Fibroblast of lung (primary cell): ENCODE measurements at places on chromosomes 12 and 14.

DNA sequence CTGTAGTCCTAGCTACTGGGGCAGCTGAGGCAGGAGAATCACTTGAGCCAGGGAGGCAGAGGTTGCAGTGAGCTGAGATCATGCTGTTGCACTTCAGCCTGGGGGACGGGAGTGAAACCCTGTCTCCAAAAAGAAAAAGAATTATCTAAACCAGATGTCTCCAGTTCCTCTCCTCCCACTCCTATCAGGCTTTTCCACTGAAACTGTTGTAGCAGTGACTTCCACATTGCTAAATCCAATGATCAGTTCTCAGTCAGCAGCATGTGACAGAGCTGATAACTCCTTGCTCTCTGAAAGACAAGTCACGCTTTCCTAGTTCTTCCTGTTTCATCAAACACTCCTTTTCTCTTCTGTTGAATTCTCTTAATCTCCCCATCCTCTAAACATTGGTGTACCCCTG, 8.6 kb downstream of the SLC38A6 start:
- DNase-seq: no peak

DNA sequence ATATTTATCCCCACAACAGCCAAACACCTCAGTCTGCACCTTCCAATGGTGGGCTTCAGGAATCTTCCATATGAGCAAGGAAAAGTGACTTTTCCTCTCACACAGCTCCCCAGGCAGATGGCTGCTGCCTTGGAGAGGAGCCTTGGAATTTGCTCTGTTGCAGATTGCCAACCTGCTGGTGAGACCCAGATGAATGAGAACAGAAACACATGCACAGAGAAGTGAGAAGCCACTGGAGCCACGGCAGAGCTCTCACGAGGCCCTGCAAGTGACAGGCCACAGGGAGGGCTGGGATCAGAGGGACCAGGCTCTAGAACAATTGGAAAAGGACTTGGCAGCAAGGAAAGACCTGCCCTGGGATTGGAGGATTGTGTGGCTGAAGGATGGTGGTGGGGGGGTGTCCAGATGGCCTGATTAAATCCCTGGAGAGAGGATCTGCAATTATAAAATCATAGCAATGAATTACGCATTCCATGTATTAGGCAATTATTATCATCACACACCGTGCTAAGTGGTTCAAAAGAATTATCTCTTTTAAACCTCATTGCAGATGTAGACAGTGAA, 84.9 kb upstream of the PWP1 start:
- DNase-seq: no peak

- peak; percentile 86 for DNase-seq
Measured at GRCh38 chr14:22388669-22389595, 200.1 kb downstream of the DAD1 start.

GRCh38 chr12:112987561-112987960, 9.2 kb downstream of the OAS2 start:
- no peak for DNase-seq

- DNase-seq: peak; percentile 32
Measured at GRCh38 chr12:12474931-12475795, 87.5 kb downstream of the DUSP16 start.

GRCh38 chr14:37428954-37429353, 166.1 kb downstream of the FOXA1 start:
- DNase-seq: peak; percentile 0

DNA sequence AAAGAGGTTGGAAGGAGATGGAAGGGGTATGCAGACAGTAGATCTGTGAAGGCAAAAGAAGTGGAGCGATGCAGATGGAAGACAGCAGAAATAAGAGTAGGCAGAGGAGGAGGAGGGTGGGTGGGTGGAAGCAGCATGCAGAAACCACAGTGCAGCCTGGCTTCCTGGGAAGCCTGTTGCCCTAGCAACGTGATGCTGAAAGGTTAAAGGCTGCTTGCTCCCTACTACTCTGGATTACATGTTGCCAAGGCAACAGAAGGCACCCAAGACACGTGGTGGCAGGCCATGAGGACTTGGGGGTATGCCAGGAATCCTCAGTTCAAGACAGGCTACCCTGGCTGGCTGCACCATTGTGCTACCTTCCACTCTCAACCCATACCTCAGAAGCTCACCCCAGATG, 129.6 kb downstream of the GRIN2B start:
- DNase-seq: no peak

- no peak for DNase-seq
Measured at GRCh38 chr14:95644981-95645380, 41.2 kb upstream of the TCL1B start.
